Foreskin fibroblast (primary cell): ENCODE measurements at places on chromosomes 6 and 20.

GRCh38 chr6:110664933-110665332 is 150.3 kb downstream of the CDK19 start:
- peak; percentile 23 for DNase-seq

DNA sequence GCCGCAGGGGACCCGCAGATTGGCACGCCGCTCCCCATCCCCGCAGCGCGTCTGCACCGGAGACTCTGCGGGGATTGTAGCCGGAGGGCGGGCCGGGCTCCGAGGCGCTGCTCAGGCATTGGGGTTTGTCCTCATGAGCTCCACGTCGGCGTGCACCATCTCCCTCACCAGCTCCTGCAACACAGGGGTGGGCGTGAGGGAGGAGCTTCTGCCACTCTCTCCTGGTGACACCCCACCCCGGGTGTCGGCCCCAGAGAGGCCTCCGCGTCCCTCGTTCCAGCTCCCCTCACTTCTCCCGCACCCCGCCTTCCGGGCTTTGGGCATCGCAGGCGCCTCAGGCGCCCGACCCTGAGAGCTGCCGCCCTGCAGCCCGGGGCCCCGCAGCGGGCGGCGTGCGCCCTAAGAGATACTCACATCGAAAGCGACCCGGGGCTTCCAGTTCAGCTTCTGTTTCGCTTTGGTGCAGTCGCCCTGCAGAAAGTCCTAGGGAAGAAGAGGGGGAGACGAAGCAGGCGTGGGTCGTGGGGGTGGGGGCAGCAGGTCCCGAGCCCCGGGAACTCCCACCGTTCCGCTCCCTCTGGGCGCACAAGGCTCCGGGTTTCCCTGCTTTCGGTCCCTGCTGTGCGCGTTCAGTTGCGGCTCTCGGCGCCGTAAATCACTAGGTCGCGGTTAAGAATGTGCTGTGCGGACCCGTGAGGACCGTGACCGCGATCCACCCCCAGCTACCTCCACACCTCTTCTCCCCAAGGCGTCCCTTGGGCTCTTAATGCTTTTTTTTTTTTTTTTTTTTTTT is 14.5 kb downstream of the FOXC1 start:
- DNase-seq: no peak

- DNase-seq: peak; percentile 4
These were observed 278.4 kb downstream of the LRFN2 start for GRCh38 chr6:40308533-40309306.

DNA sequence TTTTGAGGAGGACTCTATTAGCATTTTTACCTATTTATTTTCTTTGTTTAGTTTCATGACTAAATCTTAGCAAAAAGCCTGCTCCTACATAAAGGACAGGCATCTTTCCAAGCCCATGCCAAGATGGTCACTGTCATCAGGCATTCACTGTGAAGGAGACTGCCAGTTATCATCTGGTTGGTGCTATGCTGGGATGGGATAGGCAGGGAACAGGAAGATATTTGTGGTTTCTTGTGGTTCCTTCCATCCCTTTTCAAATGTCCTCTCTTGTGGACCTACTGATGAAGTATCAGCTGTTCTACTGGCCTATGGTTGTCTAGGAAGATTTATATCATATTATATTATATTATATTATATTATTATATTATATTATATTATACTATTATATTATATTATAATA is 107.0 kb downstream of the MCHR2 start:
- no peak for DNase-seq

- DNase-seq: no peak
These were observed 84.2 kb downstream of the BCAS1 start for GRCh38 chr20:53986037-53986650.

GRCh38 chr6:31366693-31367470 is 9.9 kb upstream of the HLA-B start:
- DNase-seq: peak; percentile 95

DNA sequence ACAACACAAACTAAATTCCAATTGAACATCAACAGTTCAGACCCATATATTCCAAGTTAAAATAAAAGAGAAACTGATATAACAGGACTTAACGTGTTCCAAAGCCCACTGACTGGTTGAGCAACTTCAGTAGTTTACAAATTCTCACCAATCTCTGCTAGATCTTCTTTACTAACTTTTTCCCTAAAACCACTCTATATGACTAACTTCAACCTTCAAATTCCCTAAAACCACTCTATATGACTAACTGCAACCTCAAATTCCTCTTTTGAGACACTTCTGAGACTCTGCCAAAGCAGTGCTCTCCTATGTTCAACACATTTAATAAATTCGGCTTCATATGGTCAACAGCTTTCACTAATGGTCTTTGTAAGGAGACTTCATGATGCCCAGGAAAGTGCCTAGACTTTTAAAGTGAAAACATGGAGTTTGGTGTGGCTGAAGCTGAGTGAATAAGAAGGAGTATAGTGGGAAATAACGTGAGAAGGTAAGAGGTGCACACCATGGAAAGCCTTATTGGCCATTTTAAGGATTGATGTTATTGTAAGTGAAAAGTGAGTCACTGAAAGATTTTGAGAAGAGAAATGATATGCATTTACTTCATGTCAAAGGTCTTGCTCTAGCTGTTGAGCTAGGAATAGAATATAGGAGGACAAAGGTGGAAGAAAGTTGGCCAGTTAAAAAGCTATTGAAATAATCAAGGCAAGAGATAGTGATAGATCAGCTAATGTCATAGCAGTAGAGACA is 134.0 kb upstream of the HCRTR2 start:
- peak; percentile 62 for DNase-seq

DNA sequence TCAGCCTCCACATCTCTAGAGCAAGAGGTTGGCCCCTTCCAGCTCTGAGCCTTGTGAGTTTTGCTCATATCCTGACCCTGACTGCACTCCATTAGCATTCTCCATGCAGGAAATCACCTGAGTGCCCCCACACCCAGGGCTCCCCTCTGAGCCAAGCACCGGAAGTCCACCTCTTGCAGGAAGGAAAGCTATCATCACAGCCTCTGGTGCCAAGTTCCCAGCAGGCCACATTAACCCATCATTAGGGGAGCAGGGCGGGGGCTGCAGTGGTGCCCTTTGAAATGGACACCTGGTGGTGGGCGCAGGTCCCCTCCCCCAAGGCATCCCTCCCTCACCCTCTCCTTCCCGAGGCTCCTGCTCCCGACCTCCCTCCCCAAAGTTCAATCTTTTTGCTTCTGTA is 16.1 kb downstream of the GRM4 start:
- no peak for DNase-seq

GRCh38 chr6:27096834-27097511 is 150.5 kb upstream of the PRSS16 start:
- DNase-seq: peak; percentile 69

DNA sequence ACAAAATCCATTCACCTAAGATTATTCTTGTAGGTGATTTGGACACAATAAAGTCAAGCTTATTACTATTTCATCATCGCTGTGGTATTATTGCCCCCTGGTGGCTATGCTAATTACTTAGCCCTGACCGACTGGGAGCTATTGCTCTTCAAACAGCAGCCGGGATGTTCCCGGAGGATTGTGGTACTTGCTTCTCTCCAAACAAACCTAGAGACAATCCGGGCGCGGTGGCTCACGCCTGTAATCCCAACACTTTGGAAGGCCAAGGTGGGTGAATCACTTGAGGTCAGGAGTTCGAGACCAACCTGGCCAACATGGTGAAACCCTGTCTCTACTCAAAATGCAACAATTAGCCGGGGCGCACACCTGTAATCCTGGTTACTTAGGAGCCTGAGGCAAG is 15.4 kb upstream of the STMND1 start:
- peak; percentile 87 for DNase-seq

- DNase-seq: peak; percentile 30
These were observed 687 bp downstream of the SLC35A1 start for GRCh38 chr6:87473419-87473903.

GRCh38 chr20:33177866-33178265 is 9.9 kb downstream of the BPIFA2 start:
- DNase-seq: no peak

DNA sequence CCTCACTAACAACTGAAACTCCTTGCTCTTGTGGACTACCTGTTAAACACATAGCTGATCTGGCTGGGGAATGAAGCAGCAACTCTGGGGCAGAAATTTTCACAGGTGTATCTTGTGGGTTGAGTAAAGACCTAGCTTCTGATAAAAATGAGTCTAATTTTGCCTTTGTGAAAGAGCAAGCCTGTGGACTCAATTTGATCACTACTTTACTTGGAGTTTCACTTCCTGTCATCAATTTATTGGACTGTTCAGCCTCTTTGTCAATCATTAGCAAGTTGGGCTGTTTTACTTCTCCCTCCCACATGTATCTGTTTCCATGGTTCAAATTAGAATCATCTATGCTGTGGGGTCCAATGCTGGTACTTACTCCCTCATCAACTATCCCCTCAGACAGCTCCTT is 29.6 kb upstream of the CRIP3 start:
- DNase-seq: no peak

GRCh38 chr20:37990571-37991151 is 42.6 kb downstream of the TTI1 start:
- DNase-seq: peak; percentile 74

GRCh38 chr6:37083243-37084138 is 78.0 kb downstream of the FGD2 start:
- DNase-seq: peak; percentile 92

- DNase-seq: peak; percentile 55
These were observed 58.8 kb downstream of the REV3L start for GRCh38 chr6:111423960-111424846.

GRCh38 chr6:158086504-158087223 is 81.4 kb downstream of the SERAC1 start:
- DNase-seq: peak; percentile 65

DNA sequence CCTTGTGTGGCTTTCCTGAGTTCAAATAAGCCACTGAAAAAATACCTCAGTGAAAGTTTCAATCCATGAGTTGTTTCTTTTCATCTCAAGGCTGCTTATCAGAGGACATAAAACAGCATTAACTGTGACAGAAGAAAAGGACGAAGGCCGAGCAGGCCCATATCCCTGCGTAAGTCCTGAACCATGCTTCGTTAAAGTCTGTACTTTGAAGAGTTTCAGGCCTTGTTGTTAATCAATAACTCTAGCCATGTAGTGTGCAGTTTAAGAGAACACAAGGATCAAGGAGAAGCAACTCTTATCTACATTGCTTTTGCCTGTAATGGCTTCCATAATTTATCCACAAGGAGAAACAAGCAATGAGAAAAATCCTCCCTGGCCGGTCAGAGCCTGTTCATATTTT is 165.4 kb downstream of the UST start:
- DNase-seq: no peak

DNA sequence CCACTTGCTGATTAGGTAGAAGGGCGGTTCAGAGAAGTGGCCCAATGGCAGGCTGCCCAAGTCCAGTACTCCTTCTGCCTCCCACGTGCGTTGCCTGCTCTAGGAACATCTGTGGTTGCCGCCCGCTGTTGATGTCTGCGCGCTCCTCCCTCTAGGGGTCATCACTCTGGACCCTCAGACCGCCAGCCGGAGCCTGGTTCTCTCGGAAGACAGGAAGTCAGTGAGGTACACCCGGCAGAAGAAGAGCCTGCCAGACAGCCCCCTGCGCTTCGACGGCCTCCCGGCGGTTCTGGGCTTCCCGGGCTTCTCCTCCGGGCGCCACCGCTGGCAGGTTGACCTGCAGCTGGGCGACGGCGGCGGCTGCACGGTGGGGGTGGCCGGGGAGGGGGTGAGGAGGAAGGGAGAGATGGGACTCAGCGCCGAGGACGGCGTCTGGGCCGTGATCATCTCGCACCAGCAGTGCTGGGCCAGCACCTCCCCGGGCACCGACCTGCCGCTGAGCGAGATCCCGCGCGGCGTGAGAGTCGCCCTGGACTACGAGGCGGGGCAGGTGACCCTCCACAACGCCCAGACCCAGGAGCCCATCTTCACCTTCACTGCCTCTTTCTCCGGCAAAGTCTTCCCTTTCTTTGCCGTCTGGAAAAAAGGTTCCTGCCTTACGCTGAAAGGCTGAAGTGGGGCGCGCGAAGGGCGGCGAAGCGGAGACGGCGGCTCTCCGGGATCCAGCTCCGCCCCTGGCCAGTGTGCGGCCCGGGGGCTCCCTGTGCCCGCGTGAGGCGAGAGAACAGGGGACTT is 8.5 kb downstream of the TRIM15 start:
- DNase-seq: peak; percentile 55

GRCh38 chr6:116461932-116462885 is 1.0 kb downstream of the CALHM6 start:
- peak; percentile 82 for DNase-seq

DNA sequence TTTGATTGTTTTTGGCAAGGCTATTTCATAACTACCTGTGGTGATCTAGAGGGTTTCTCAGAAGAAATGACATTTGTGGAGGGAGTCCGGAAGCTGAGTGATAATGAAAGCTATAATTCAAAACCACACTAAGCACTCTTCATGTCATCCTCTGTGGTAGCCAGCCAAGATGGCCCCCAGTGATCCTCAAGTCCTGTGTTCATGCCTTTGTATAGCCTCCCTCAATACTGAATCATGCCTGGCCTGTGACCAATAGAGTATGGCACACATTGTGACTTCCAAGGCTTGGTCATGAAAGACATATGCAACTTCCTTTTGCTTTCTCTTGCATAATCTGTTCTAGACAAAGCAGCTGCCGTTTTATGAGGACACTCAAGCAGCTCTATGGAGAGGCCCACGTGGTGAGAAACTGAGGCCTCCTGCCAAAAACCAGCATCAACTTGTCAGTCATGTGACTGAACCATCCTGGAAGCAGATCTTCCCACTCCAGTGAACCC is 12.8 kb upstream of the DNAAF9 start:
- DNase-seq: peak; percentile 89

GRCh38 chr20:6502219-6502618 is 265.3 kb upstream of the BMP2 start:
- no peak for DNase-seq

- no peak for DNase-seq
These were observed 84.1 kb downstream of the TNFAIP3 start for GRCh38 chr6:137951064-137951597.

DNA sequence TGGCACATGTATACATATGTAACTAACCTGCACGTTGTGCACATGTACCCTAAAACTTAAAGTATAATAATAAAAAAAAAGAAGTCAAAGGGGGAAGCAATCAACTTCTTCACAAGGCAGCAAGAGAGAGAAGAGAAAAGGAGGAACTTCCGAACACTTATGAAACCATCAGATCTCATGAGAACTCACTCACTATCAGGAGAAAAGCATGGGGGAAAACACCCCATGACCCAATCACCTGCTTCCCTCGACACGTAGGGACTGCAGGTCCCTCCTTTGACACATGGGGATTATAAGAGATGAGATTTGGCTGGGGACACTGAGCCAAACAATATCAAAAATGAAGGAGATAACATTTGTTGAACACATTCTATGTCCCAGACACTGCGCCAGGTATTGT is 94.8 kb upstream of the PHACTR1 start:
- DNase-seq: no peak

- no peak for DNase-seq
These were observed 71.3 kb upstream of the FOXC1 start for GRCh38 chr6:1538369-1538768.

GRCh38 chr20:36989797-36990196 is 38.3 kb upstream of the SAMHD1 start:
- DNase-seq: no peak

GRCh38 chr6:149046822-149047246 is 270.7 kb upstream of the TAB2 start:
- DNase-seq: peak; percentile 45

GRCh38 chr20:46040902-46041535 is 12.0 kb downstream of the SLC12A5 start:
- DNase-seq: peak; percentile 20
